ENCODE measurements at places on chromosomes 1 and 21.

GRCh38 chr1:85581802-85582686 is 1.5 kb downstream of the CCN1 start:
- DNase-seq: peak; percentile 86

DNA sequence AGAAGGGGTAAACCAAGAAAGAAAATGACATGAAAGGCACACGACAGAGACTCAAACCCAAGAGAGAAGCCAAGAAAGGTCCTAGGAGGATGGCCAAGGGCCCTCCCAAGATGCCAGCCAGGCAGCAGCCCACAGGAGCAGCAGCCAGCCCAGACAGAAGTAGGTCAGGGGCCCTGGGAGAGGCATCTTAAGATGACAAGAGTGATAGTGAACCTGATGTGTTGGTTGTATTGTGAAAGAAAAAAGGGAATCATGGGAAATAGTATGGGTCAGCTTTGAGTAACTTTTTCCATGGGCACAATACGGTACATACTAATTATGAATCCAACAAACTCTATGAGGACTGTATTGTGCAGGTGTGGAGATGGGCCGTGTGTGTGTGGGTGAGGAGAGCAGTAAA is 3.3 kb downstream of the CCSAP start:
- no peak for DNase-seq

GRCh38 chr1:6578624-6579373 is 995 bp upstream of the ZBTB48 start:
- DNase-seq: no peak

GRCh38 chr1:71641903-71642302 is 561.1 kb upstream of the ZRANB2 start:
- no peak for DNase-seq

DNA sequence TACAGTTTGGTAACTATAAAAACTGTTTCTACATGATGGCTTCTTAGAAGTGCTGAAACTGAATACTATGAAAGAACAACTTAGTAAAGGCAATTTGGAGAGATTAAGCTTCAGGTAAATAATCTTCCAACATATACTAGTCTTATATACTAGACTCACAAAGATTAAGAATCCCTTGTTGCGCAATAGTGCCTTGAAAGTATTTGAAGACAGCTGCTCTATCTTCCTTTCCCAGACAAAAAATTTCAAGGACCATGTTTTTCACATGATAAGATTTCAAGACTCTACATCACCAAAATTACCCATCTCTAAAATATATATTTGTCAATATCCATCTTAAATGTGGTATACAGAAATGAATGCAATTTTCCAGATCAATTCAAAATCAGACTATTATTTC is 37.7 kb upstream of the ASPM start:
- no peak for DNase-seq

DNA sequence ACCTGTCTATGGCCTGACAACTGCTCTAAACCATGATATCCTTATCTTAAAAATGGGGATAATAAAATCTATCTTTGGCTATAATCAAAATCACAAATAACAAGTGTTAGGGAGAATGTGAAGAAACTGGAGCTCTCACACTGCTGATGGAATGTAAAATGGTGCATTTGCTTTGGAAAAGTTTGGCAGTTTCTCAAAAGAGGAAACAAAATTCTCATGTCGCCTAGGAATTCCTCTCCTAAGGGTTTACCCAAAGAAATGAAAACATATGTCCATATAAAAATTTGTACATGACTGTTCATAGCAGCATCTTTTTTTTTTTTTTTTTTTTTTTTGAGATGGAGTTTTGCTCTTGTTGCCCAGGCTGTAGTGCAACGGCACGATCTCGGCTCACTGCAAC is 64.3 kb downstream of the ZNF281 start:
- no peak for DNase-seq

DNA sequence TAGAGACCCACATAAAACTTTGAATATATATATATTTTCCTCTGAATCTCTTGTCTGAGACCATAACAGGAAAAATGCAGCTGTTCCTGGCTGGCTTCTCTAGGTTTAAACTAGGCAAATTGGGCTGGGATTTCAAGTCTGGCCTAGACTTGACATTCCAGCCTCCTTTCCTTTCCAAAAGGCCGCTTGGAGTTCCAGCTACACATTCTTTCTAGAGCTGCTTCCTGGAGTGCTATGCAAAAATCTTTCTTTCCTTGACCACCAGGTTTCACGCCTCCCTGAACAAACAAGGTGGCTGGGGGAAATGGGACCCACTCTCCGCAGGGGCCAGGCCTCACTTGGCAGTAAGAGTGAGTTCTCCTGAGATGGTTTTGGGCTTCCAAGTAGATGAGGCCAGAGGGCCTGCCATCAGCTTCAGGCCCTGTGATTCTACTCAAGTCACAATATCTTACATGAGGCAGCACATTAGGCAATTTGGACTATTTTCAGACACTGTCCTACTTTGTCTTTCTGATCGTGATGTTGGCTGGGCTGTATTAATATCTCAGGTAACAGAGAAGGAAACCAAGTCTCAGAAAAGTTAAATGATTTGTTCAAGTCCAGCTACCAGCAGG is 102.4 kb downstream of the FAM78B start:
- DNase-seq: peak; percentile 37

- no peak for DNase-seq
Measured at GRCh38 chr1:231534703-231535159, 6.3 kb downstream of the TSNAX start.

- no peak for DNase-seq
Measured at GRCh38 chr1:36510418-36510817, 27.7 kb upstream of the CSF3R start.

- no peak for DNase-seq
Measured at GRCh38 chr21:37564924-37565529, 198.5 kb downstream of the DYRK1A start.

- no peak for DNase-seq
Measured at GRCh38 chr1:19066874-19067181, 110.4 kb upstream of the IFFO2 start.

- DNase-seq: no peak
Measured at GRCh38 chr1:56522680-56523079, 56.7 kb downstream of the PLPP3 start.

- peak; percentile 11 for DNase-seq
Measured at GRCh38 chr1:164163289-164163849, 395.6 kb upstream of the PBX1 start.

GRCh38 chr1:9073143-9073542 is 3.7 kb upstream of the SLC2A5 start:
- DNase-seq: no peak

DNA sequence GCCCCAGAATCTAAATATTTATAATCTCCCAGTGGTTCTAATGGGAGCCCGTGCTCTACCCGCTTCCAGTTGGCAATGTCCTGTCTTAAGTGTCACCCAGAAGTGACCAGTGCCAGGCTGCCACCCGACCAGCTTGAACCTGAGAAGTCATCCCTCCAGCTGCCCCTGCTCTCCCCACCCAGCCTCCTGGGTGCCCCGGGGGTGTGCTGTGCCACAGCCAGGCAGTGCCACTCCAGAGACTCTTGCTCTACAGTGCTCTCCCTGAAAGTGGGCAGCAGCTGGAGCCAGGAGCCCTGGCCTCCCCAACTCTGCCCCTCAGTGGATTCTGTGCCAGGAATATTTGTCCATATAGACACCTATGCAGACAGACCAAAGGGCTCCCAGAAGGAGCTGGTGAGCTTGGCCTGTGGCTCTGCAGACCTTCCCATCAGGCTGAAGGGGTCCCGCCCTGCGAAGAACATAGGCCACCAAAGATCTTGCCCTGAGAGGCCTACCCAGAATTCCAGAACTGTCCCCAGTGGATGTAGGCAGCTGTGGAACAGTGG is 9.0 kb upstream of the EPS8L3 start:
- no peak for DNase-seq

GRCh38 chr1:209883341-209883971 is 54.6 kb upstream of the SYT14 start:
- DNase-seq: peak; percentile 32

DNA sequence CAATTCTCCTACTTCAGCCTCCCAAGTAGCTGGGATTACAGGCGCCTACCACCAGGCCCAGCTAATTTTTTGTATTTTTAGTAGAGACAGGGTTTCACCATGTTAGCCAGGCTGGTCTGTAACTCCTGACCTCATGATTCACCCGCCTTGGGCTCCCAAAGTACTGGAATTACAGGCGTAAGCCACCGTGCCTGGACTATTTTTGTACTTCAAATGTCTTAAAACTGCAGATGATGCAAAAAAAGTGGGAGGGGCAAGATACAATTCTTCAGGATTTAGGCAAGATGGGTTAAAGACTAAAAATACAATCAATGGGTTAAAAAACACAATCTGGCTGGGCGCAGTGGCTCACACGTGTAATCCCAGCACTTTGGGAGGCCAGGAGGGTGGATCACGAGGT is 4.7 kb downstream of the SCAF4 start:
- DNase-seq: no peak

- DNase-seq: no peak
Measured at GRCh38 chr1:243799908-243800307, 50.1 kb downstream of the AKT3 start.

GRCh38 chr1:90544356-90544755 is 172.7 kb downstream of the BARHL2 start:
- DNase-seq: no peak

DNA sequence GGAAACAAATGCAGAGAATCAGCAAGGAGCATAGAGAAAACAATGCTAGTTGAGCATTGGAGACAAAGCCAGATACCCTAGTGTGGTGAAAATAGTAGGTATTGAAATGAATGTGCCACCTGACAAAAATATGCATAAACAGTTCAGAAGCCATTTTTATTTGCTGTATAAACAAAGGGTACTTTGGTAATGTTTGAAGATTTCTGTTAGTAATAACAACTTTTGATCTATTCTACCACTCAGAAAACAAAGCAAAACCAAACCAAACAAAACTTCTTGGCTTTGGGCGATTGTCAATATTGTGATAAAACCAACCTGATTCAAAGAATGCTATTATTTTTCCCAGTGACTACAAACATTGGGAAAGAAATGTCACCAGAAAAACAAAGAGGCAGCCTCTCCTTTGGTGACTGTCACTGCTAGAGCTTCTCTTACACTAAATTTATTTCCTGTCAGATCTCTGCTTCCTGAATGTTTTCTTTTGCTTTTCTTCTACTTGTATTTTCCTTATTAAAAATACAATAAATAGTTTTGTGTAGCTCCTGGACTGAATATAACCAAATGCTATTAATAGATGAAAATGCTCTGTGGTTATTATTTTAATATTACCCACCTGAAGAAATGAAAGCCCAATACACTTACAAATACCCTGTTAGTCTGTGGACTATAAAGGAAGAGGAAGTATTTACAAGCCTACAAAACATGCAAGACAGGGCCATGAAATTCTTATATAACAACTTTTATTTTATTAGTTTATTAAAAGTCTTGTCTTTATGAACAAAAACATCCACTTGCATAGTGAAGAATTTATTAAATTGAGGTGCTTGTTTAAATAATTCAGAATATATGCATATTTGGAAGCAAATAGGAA is 5.7 kb downstream of the ATP6V1G3 start:
- no peak for DNase-seq

DNA sequence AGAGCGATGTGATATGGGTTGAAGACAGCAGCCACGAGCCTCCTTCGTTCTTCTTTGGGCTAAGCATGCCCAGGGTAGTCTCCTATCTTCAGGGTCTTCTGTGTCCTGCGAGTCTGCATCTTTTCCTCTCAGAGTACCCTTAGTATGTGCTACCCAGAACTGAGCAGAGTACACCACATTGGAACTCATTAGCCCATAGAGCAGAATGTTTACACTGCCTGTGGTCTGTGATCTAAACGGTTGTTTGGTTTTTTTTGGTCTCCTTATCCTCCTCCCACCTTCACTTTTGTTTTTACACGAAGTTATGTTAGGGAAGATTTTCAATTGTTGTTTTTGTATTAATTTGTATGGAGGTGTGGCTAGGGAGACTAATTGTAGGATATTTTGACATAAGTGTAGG is 126.4 kb downstream of the NEK7 start:
- DNase-seq: no peak

DNA sequence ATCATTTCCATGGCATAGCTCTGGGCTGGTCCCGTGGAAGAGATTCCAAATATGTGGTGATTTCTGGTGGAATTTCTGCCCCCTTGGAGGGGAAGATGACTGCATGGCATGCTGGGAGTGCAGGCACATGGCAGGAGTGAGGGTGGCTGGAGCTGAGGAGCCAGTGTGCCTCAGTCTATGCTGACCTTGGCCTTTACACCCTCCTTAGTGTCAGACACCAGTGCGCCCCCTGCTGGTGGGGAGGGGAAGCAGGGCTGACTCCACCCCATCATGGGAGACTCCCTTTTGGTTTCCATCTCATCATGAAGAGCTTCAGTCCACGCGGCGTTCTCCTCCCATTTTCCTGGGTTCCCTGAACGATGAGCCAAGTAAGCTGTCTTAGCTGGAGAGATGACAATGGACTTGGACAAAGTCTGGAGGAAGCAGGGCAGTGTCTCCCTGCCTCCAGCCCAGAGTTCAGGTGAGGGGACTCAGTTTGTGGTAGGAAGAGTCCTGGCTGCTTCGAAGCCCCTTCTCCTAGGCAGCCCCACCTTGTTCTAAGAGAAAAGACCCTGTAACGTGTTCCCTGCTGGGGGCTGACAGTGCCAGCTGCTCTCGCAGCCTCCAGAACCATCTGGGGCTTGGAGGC is 10.3 kb downstream of the ALX3 start:
- DNase-seq: peak; percentile 77

- no peak for DNase-seq
Measured at GRCh38 chr1:159826441-159827101, at the start of gene SLAMF8. TSS of gene SLAMF8 (plus strand) at chr1:159826873. CDS start at chr1:159826899, 26 bp downstream.

DNA sequence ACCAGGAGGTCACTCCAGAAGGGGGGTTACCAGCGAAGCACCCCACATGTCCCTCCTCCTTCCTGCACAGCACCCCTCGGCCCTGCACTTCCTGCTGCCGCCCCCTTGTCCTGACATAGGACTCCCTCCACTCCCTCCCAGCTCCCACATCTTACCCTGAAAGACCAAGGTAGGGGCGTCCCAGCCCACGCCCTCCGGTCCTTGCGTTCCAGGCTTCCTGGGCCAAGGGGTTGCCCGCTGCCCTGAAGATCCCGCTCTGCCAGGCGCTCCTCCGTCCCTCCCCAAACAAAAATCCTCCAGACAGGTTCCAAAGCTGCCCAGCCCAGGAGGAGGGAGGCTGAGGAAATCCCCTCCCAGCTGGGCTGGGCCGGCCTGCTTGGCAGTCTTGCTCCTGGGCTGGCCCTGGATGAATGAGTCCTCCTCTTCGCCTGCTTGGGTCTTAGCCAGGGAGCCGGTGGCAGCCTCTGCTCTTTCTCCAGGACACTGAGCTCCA is at the start of gene RHBDL2:
Gene RHBDL2, minus strand, starts transcription at position 304 of the 493 bp plus-strand sequence. CDS start 22,618 bp downstream, outside the sequence.
- no peak for DNase-seq

DNA sequence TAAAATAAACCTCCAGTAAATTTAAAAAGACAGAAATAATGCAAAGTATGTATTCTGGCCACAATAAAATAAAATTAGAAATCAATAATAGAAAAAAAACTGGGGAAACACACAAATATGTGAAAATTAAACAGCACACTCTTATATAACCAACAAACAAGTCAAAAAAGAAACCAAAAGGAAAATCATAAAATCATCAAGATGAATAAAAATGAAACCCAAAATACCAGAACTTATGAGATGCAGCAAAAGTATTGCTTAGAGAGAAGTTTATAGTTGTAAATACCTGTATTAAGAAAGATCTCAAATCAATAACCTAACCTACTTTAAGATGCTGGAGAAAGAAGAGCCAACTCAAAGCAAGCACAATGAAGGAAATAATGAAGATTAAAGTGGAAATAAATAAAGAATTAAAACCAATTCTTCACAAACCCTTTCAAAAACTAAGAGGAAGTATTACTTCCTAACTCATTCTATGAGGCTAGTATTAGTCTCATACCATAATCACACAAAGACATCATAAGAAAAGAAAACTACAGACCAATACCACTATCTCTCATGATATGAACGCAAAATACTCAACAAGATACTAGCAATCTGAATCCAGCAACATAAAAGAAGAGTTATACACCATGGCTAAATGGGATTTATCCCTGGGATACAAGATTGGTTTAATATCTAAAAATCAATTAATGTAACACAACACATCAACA is 6.4 kb upstream of the KRTAP10-3 start:
- no peak for DNase-seq

All from mesendoderm (in vitro differentiated cells).